ENCODE measurements at places on chromosomes 11 and 22. TPM values are rescaled to one million over a fixed set of nuclear protein-coding genes. Genes with fewer than 3 reads are reported as not detected.

- H3K4me3 ChIP-seq = no peak overlapping the region
- H3K27ac ChIP-seq = no peak overlapping the region
- H3K4me1 ChIP-seq = peaks cover 14% of the 10 kb centered on the region
- H3K27me3 ChIP-seq = no peaks in the 10 kb centered on the region
- DNase-seq = no peak
Observed at GRCh38 chr22:24416095-24416494, 11.3 kb upstream of the ADORA2A start.

Gene SLC22A6
- total RNA-seq = not detected

Gene OR4A16
- not detected for total RNA-seq

Gene NUMA1
- total RNA-seq = 117 TPM

Data from WTC11 (cell line).